ENCODE measurements at places on chromosomes 6 and 20.
A peak's percentile ranks its signal among the peaks of the same experiment; 100 is the strongest.

GRCh38 chr6:56364827-56365339, 117.5 kb upstream of the COL21A1 start:
- peak; percentile 79 for DNase-seq

DNA sequence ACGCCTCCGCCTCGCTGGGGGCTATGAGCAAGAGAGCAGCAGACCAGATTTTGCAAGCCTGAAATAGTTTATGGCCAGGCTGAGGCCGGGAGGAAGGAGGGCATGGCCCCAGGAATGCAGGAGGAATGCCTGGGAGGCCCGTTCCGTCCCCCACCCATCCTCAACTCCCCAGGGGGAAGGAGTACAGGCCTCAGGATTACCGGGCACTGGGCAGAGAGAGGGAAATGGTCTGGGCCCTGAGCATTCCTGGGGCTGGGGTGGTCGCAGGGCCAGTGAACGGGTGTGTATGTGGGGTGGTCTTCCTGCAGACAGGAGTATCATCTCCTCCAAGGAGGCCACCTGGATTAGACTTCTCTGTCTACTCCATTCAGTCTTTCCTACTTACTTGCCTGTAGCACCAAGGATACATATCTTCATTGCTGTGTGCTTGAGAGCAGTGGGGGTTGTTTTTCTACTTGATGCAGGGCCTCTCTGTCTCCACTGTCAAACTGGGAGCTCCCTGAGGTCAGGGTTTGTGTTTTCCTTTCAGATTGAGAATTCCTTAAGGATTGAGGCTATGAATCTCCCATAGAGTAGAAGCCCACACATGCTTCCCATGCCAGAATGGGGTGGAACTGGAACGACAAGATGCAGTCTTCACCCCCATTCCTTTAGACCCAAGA, 81.3 kb downstream of the VEGFA start:
- no peak for DNase-seq

DNA sequence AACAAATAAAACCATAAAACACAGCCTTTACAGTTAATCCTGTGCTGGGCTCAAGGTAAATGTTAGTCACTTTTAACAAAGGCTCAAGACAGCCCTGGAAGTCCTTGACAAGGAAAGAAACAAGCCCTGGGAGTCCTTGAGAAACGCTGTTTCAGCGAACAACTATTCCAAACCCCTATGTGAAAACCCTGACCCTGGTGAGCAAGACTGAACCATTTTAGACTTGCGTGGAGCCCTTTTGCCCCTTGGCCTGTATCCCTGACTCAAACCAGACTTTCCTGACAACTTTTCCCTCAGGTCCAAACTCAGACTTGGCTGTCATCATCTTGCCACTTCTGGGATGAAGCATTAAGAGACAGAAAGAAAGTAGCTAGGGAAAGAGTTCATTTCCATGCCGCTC, 180.4 kb downstream of the AIG1 start:
- DNase-seq = peak; percentile 36

DNA sequence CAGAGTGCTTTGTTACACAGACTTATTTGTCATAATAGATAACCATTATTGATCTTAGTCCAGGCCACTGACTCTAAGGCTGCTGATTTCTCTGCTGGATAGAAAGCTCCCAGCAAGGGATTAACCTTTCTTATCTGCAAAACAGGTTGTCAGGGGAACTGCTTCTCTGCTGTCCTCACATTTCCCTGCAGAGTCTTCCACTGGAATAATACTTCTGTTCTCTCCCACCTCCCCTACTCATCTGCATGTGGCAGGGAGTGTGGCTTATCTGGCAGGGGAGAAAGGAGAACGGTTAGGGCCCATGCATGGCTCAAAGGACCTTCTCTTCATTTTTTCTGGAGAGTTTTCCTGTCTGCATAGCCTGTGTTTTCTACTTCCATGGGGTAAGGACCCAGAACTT, 86.2 kb downstream of the LAMP5 start:
- DNase-seq = no peak

- DNase-seq = no peak
These were observed 85.8 kb downstream of the ZFP64 start for GRCh38 chr20:52105442-52106422.

DNA sequence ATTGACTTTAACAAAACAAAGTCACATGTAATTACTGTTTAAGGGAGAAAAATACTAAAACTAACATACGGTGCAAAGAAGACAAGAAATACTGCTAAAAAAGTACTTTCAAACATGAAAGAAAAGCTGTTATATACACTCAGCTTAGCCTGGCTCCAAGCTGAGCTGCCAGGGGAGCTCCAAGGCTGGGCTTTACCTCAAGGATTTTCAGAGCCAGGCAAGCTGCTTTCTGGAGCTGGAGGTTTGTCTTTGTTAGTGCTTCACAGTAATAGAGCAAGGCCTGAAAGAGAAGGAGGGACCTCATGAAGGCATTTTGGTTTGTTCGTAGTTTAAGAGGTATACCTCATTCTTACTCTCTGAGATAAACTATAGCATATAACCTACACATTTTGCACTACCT, 19.6 kb upstream of the ARMH2 start:
- no peak for DNase-seq

GRCh38 chr6:125812394-125813292, 21.9 kb downstream of the NCOA7 start:
- DNase-seq = peak; percentile 87

- no peak for DNase-seq
These were observed 10.2 kb upstream of the CHRNA4 start for GRCh38 chr20:63371291-63371865.

DNA sequence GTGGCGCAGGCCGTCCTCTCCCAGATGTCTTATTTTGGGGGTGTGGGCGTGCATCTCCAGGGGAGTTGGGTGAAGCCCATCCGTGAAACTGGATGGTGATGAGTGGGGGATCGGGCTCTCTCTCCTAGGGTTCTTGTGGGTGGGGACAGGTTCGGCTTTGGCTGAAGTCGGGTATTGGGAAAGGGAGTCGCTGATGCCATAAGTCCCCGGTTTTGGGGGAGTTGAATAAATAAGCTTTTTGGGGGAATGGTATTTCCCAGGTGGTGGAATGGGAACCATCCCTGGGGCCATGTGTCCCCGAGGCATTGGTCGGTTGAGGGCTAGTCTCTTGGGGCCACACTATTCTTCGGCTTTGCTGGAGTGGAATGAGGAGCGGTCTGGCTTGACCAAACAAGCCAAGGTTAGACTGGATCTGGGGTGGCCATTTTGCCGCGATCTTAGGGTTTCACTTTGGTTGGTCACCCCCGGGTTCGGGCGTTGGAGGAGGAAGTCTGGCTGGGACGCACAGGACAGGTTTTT, 481 bp downstream of the ZNF133 start:
- DNase-seq = no peak

- DNase-seq = no peak
These were observed 145.4 kb downstream of the BFSP1 start for GRCh38 chr20:17385798-17386197.

DNA sequence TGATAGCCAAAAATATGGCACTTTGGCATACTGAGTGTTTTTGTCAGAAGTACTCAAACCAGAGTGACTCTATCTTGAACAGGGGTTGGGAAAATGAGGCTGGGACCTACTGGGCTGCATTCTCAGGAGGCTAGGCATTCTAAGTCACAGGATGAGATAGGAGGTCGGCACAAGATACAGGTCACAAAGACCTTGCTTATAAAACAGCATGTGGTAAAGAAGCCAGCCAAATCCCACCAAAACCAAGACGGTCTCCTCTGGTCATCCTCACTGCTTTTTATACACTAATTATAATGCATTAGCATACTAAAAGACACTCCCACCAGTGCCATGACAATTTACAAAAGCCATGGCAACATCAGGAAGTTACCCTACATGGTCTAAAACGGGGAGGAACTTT, 985.1 kb downstream of the HACE1 start:
- DNase-seq = no peak

DNA sequence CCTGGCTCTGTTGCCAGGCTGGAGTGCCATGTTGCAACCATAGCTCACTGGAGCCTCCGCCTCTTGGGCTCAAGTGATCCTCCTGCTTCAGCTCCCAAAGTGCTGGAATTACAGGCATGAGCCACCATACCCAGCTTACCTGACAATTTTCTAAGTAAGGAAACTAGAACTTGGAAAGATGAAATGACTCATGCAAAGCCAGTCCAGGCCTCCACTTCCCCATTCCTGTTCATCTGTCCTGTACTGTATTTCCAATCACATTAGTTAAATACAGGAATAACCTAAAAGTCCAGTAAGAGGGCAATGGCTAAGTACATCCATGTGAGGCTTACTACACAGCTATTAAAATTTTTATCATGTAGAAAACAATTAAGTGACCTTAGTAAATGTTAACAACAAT, 8.3 kb upstream of the ADGB start:
- no peak for DNase-seq

DNA sequence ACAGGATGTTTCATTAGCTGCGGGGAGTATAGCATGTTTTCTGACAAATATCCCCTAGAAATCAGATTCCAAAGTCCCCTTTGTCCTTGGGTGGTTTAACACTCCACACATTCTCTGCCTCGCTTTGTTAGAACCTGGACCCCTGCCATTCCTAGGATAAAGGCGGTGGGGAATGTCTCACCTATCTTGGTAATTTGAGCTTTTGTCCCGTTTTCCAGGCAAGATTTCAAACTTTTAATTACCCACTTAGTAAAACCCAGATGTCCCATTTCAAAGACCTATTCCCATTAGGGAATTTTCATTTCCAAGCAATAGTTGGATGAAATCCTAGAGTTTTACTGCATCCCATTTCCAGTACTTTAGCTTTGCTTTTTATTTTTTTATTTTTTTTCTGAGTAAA, 501.0 kb upstream of the MAP3K7 start:
- DNase-seq = no peak

GRCh38 chr20:32727683-32728082, 15.6 kb downstream of the COMMD7 start:
- DNase-seq = peak; percentile 73

DNA sequence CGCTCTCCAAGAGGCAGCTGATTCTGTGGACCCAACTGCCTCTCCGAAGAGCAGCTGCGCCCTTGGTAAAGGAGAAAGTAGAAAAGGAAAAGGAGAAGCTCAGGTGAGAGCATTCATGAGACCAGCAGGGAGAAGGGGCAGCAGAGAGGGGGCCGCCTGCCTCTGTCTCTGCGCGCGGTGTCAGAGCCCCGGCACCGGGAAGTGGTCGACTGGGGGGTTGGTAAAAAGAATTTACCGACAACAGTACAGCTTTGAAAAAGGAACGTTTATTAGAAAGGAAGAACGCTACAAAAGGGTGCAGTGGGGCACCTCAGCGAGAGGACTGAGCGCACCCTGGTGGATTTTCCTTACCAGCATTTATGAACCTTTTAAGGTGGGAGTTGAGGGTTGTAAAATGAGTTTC, 61.9 kb downstream of the GPR6 start:
- DNase-seq = no peak

DNA sequence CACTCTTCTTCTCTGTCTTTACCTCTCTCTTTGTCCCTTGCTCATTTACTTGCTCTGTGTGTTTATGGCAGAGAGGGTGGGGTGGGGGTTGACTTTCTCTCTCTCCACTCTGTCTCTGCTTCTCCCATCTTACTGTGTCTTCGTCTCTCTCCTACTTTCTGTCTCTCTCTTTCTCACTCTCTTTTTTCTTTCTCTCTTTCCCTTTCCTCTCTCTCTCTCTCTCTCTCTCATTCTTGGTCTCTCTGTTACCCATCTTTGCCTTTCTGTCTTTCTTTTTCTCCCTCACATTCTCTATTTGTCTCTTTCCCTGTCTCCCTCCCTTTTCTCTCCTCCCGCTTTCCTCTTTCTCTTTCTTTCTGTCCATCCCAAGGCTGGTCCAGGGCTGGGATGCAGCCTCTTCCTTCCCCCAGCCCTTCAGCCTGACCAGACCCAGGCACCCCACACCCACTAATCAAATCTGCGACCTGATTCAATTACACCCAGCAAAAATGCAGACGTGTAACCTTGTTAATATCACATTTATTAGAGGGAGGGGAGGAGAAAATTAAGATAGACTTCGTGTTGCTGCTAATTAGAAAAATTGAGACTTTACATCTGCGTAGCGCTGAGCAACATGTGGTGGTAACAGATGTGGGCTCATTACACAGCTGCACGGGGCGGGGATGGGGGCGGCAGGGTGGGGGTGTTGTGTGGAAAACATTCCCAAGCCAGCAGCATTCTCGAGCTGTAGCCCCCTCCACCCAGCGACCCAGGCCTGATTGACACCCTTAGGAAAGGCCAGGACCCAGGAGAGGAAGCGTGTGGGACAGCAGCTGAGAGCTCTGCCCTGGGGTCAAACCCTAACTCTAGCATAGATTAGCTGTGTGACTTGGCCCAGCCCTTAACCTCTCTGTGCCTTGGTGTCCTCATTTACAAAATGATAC, 124.9 kb upstream of the MAFB start:
- no peak for DNase-seq

DNA sequence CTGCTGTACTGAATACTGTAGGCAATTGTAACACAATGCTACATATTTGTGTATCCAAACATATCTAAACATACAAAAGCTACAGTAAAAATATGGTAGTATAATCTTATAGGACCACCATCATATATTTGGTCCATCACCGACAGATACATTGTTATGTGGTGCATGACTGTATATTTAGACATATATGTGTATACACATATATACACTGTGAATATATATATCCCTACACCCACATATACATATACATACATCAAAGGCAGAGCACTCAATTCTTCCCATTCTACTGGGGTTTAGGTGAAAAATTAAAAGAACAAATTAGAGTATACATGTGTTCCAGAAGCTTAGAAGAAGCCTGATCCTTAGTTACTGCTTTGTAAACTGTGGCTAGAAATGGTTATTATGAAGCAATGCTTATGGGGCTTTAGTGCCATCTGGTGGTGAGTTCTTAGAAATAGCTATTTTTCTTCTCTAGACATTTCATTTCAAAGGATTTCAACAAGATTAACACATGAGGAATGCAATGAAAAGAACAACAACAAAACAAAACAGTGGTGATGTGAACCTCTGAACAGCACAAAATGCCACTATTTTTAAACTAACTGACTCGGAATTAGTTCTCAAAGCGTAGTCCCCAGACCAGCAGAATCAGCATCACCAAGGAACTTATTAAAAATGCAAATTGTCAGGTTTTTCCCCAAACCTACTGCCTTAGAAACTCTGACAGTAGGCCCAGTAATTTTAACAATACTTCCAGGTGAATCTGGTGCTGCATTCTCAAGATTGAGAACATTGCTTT, 38.0 kb downstream of the PKHD1 start:
- DNase-seq = no peak

DNA sequence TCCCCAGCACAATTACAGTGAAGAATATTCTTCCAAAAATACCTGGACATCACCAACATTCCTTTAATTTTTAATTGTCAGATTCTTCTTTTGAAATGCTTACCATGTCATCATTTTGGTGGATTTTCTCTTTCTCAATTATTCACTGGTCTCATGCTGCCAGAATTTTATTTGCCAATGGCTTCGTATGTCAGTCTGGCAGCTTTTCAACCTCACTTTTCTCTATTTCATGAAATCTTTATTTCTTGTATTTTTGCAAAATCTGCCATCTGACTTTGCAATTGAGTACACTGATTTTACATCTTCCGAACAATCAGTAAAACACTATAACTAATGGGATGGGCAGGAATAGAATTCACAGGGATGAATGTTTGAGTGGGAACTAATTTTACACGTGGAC, 84.1 kb downstream of the BTBD9 start:
- no peak for DNase-seq

GRCh38 chr6:41591122-41591521, 44.9 kb downstream of the FOXP4 start:
- no peak for DNase-seq

GRCh38 chr6:135703007-135703406, 148.5 kb upstream of the PDE7B start:
- no peak for DNase-seq

GRCh38 chr20:53736757-53737395, 143.2 kb upstream of the ZNF217 start:
- DNase-seq = no peak
